GM12891 (cell line): ENCODE measurements at places on chromosomes 4 and X.

- DNase-seq: no peak
Measured at GRCh38 chrX:120736989-120737388, 107.1 kb upstream of the C1GALT1C1 start.

DNA sequence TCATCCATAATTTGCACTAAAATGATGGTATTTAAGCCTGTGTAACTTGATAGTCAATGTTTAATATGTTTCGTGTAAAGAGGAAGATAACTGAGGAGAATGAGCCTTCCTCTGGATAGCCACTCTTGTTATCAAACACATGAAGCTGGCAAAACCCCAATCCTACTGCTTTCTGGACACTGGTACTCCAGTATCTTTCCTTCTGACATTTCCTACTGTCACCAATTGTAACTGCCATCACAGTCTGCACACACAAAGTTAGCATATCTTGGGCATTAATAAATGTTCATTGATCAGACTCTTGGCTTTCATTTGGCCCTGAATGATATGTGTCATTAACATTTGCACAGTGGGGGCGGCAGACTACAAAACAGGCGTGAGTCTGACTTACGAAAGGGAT, 419.1 kb downstream of the TMA16 start:
- DNase-seq: no peak

- DNase-seq: no peak
Measured at GRCh38 chrX:132834741-132835140, 123.7 kb downstream of the HS6ST2 start.

GRCh38 chr4:16859031-16859430, 39.4 kb downstream of the LDB2 start:
- DNase-seq: no peak

DNA sequence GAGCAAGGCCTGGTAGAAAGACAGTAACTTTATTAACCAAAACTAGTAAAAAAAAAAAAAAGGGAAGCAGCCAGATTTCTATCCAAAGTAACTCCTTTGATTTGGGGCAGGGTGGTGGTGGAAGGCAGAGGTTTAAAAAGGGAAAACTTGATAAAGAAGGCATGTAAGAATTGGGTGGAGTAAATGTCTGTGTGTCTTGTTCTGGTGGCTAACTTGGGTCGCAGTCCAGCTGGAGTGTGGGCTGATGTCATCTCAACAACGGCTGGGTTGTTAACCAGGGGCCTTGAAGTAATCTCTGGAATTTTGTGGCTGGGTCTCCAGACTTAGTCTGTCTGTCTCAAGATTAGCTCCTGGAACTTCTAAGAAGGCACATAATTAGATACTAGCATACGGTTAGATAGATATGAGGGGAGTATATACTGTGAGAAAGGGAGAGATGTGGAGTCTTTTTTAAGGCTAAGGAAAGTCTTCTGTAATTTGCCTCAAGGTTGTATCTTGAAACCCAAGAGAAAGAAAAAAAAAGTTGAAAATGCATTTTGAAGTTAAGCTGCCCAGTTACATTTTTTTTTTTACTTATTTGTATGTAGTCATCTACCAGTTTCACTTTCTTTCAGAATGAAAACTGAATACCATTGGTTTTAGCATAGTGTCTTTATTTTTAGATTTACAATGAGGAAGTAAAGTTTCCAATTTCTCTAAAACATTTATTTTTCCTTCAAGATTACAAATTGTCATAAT, 48.3 kb downstream of the MTHFD2L start:
- DNase-seq: no peak

DNA sequence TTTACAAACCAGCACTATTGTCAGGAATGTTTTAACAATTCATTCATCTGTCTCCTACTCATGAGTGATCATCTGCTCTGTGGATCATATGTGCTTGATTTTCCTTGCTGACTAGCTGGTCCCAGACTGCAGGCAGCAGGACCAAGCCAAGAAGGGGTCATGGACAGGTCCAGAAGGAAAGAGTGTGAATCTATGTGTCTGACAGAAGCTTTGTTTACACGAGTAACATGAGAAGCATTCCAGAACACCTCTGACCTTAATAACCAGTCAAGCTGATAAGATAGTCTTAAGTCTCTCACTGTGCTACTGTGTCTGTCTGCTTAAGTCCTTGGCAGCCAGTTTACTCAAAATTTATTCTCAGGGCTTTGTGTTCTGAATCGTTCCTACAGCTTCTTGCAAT, 39.0 kb downstream of the GUCY1A1 start:
- DNase-seq: no peak

DNA sequence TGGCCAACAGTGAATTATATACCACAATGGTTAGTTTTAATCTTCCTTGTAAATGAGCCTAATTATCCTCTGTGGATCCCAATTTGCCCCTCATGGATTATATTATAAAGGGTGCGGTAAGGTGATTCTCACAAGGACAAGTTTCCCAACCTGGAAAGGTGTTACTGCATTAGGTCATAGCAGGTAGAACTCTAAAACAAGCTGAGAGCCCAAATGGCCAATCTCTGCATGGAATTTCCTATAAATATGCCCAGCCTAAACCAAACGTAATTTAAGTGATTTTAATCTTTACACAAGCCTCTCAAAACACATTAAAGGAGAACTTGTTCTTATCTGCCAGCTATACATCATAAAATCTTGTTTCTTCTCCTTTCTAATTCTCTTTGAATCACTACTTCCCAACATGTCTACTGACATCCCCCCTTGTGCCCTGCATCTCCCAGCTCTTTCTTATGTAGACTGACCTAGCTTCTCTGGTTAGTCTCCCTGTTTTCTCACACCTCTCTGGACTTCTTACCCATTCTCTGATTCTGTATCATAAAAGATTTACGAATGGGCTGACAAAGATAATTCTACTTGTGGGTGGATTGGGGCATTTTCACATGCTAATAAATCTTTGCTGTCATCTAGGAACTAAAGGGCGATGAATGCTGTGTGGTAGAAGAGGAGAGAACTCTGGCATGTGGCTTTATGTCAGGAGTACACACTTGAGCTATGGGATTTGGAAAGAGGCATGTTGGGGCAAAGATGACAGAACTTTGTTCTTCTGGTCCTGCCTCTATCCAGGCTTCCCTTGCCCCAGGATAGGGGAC, 94.3 kb upstream of the PGRMC2 start:
- no peak for DNase-seq
